ENCODE measurements at places on chromosomes 5 and 9. TPM values are rescaled to one million over a fixed set of nuclear protein-coding genes. Genes with fewer than 3 reads are reported as not detected.

WDR38 gene
- not detected for total RNA-seq

LAMC3 gene
- 0.39 TPM for total RNA-seq

SLC25A2 gene
- 0.39 TPM for total RNA-seq

IL13 gene
- not detected for total RNA-seq

MYOT gene
- total RNA-seq: not detected

USP20 gene
- 14.9 TPM for total RNA-seq

RASEF gene
- total RNA-seq: 0.33 TPM

CDC25C gene
- 4.1 TPM for total RNA-seq

KIAA1958 gene
- 8.9 TPM for total RNA-seq

SGCD gene
- total RNA-seq: under 0.01 TPM

OR1L4 gene
- total RNA-seq: not detected

RAI14 gene
- 57.7 TPM for total RNA-seq

PHF24 gene
- 0.39 TPM for total RNA-seq

SH3RF2 gene
- total RNA-seq: 60.9 TPM

SLC6A7 gene
- total RNA-seq: not detected

C9orf50 gene
- total RNA-seq: 0.39 TPM

CCNI2 gene
- total RNA-seq: 0.76 TPM

ESM1 gene
- total RNA-seq: not detected

NACC2 gene
- 7.9 TPM for total RNA-seq

TRPM3 gene
- 0.39 TPM for total RNA-seq

CLIC3 gene
- total RNA-seq: 328 TPM

PCDHGA11 gene
- total RNA-seq: 6.2 TPM

PIP5K1B gene
- total RNA-seq: 0.39 TPM

ATOX1 gene
- total RNA-seq: 70.3 TPM

PRKACG gene
- not detected for total RNA-seq

ZNF879 gene
- 7.5 TPM for total RNA-seq

TMEM232 gene
- 4.3 TPM for total RNA-seq

BAAT gene
- total RNA-seq: not detected

ZFP2 gene
- 0.76 TPM for total RNA-seq

DROSHA gene
- 40.5 TPM for total RNA-seq

GNA14 gene
- total RNA-seq: 2.0 TPM

PCAT7 gene
- not detected for total RNA-seq

DTWD2 gene
- total RNA-seq: 5.0 TPM

RAB3C gene
- total RNA-seq: under 0.01 TPM

SLC1A1 gene
- 3.9 TPM for total RNA-seq

ASPN gene
- total RNA-seq: not detected

MXD3 gene
- 5.1 TPM for total RNA-seq

DRD1 gene
- not detected for total RNA-seq

PCDH12 gene
- total RNA-seq: not detected

CKMT2 gene
- not detected for total RNA-seq

PHF19 gene
- total RNA-seq: 36.3 TPM

Data from placental epithelial cell (primary cell).